ENCODE measurements at places on chromosomes 13 and 19. TPM values are rescaled to one million over a fixed set of nuclear protein-coding genes. Genes with fewer than 3 reads are reported as not detected.

- no peak for DNase-seq
These were observed 53.6 kb upstream of the ARHGEF7 start for GRCh38 chr13:111061358-111062045.

DNA sequence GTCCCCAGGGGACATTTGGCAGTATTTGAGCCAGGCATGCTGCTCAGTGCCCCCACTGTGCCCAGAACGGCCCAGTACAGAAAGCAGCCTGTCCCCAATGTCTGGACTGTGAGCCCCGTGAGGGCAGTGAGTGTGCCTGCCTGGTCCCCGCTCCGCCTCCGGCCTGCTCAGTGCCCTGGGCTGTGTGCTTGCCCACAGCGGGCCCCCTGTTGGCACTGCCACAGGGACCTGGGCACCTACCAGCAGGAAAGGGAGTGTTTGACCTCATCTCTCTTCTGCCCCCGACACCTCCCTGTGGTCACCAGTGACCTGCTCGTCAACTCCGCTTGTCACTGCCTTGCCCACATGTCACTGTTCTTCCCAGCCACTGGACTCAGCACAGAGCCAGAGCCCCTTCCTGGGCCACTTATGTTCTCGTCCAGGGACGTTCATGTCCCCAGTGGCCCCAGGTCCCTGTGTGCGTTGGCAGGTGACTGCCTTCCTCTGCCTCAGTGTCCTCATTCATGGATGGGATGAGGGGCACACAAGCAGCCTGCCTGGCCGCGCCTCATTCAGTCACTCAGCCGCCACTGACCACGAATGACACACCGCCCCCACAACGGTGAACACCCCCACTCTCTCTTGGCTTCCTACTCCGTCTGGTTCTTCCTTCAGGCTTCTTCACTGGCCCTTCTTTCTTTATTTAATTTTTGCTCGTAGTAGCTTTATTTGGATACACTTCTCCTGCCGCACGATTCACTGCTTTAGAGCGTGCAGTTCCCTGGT is 2.8 kb downstream of the FZR1 start:
- DNase-seq = no peak

GRCh38 chr19:4870025-4870700 is 2.7 kb upstream of the PLIN3 start:
- no peak for DNase-seq

DNA sequence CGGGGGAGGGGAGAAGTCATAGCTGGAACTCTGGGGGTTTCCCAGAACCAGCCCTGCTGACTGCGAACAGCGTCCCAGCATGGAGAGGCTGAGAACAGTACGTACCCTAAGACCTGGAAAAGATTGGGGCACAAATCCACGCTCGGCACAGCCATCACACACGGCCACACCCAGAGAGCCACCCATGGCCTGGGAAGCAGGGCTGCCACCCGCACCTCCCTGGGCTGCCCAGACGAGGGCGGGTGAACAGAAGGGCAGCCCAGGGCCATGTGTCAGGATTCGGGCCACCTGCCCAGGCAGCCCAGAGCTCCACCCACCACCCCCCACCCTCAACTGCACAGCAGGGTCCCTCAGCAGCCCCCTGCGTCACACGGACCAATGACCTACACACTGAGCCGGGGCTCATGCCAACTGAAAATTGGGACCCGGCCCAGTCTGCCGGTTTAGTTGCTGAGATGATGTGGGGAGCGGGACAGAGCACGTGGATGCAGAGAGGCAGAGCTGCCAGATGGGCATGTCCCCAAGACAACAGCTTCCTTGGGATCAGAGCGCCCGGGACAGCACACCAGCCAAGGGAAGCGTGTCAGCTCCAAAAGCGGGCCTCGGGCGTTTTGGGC is 8.5 kb downstream of the UBXN6 start:
- DNase-seq = no peak

DNA sequence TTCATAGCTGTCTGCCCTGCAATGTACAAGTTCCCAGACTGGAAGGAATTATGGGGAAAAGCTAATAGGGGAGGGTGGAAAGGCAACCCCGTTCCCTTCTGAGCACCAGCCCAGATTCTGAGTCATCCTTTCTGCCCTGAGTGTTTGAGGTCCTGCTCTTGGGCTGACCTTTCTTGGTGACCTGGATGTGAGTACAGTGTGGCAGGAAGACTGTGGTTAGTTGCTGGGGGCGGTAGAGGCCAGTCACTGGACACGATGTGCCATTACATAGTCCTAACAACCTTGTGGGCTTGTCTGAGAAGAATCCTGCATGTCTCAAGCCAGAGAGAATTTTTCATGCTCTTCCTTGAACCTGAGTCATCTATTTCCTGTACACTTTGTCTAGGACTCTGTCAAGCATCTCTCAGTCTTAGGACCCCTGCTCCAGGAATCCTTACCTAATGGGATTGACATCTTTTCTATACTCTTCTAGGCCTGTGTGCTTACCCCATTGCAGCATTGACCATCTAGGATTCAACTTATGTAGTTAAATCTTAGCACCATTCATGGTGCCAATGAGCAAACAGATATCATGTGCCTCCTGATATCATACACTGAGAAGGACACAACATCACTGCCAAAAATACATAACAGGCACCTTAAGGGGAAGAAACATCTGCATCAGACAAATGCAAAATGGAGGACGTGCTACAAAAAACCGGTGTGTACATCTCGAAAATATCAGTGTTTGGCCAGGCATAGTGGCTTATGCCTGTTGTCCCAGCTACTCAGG is 8.1 kb upstream of the ANGPTL4 start:
- DNase-seq = peak; percentile 64

GRCh38 chr13:45337395-45337794 is 3.6 kb downstream of the TPT1 start:
- no peak for DNase-seq

DNA sequence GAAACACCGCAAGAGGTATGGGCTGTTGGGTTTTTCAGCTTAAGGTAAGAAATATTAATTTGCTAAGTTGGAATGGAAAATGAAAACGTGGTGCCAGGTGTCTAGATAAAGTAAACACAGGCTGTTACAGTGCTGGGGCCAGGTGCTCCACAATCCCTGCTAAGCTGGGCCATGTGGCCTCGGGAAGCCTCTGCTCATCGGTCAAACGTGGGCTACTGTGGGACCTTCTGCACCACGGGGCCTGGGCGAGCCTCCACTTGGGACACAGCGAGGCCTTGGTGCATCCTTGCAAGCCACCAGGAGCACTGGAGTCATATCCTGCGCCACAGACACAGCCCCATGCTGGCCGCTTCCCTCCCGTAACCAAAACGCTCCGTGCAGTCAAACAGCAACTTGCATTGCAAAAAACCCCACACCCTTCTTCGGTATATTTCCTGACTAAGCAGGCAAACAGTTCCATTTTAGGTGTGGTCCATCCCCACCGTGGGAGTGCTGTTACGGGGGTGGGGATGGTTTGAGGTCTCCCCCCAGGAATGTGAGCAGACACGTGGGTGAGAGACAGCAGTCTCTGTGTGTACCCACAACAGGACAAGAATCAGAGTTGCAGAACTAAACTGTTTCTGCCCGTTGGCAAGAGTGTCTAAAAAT is 96.3 kb upstream of the SOX1 start:
- DNase-seq = no peak

GRCh38 chr19:34096020-34096915 is 76.0 kb upstream of the LSM14A start:
- DNase-seq = no peak

DNA sequence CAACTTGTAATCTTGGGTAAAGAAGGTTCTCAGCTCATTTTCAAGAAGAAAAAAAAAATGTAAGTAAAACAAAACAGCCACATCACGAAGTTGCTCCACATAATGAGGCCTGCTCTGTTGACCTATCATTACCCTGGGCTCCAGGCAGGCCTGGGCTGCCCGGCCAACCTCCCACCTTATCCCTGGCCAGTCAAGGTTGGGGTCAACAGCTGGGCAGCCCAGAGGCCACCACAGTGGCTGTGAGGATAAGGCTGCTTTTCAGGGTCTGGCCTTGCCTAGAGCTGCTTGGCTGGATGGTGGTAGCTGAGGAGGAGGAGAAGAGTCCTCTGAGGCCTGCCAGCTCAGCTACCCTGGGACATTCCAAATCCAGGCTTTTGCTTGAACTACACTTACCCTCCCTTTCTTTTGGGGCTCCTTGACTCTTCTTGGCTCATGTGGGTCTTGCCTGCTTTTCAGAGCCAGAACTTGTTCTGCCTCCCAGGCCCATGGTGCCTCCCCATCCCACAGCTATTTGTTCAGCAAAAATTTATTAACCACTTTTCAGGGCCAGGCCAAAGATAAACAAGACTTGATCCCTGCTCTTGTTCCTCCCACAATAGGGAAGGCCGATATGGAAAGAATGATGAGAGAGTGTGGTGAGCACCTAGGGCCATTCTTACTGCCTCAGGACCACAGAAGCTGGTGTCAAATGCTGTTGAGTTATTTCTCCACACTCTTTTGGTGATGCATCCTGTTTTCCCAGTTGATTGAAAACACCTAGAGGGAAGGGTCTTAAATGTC is 101.6 kb downstream of the RGCC start:
- no peak for DNase-seq

DNA sequence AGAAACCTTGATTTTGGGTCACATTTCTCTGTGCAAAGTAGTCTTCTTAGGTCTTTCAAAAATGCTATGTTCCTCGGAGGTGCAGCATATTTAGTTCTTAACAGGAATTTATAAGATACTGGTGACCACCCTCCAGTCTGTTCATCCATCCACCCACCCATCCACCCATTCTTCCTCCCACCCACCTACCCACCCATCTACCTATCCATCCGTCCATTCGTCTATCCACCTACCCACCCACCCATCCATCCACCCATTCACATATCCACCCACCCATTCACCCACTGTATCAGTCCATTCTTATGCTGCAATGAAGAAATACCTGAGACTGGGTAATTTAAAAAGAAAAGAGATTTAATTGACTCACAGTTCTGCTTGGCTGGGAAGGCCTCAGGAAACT is 74.9 kb downstream of the KCTD15 start:
- no peak for DNase-seq

- DNase-seq = no peak
These were observed 164.8 kb upstream of the ZNF536 start for GRCh38 chr19:30207357-30207756.

GRCh38 chr19:19948800-19949199 is 48.1 kb downstream of the ZNF93 start:
- no peak for DNase-seq

DNA sequence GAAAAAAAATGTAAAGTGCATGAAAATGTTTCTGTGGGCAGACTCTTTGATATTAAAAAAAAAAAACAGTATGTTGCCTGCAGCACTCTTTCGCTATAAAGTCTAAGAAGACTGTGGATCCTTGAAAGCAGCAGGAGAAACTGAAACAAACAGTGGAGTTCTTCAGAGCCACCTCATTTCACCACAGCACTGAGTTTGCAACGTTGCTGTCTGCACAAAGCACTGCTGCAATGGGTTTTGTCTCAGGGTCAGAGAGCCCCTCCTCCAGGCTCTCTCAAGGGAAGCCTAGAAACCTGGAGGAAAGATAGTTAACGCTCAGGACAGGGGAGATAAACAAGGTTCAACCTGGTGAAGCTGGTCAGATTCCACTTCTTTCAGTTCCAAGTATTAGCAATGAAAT is 248.7 kb downstream of the EFNB2 start:
- no peak for DNase-seq

DNA sequence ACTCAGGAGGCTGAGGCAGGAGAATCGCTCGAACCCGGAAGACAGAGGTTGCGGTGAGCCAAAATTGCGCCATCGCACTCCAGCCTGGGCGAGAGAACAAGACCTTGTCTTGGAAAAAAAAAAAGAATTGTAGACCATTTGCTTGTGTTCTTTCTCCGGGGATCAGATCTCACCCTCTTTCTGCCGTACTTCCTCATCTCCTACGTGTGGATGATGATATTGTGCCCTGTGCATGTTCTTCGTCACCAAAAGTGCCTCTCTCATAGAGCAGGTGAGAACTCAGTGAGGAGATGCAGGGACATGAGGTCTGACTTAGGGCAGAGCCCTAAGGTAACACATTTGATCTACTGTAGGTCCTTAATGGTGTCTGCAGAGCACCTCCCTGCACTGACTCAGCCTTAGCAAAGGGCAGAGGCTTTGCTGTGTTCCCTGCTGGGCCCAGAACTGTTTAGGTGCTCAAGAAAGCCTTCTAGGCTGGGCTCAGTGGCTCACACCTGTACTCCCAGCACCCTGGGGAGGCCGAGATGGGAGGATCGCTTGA is 1.3 kb downstream of the APOC2 start:
- no peak for DNase-seq

DNA sequence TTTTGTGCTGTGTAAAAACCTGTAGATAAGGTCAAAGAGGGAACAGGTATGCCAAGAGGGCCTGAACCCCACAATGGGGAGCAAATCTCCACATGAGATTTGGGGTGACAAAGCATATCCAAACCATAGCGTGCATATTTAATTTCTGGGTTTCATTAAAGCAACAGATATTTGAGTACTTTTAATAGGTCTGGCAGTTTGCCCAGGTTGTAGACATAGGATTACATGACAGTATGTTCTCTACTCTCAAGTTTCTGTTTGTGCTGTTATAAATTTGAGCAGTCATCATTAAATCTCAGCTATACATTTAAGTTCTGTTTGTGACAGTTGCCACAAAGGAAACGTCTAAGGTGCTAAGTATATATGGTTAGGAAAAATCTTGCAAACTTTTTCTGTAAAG is 236.4 kb downstream of the ATP8A2 start:
- DNase-seq = no peak

PRR22 gene
- total RNA-seq = 7.4 TPM

LPAR6 gene
- 12.0 TPM for total RNA-seq

All from activated naive CD4-positive, alpha-beta T cell treated with anti-CD3 and anti-CD28 coated beads, Interleukin-2, amount 50 U/mL, for 72 hours (primary cell).